ENCODE measurements at places on chromosomes 3 and 15. TPM values are rescaled to one million over a fixed set of nuclear protein-coding genes. Genes with fewer than 3 reads are reported as not detected.

- no peak overlapping the region for H3K4me3 ChIP-seq
- H3K36me3 ChIP-seq: peaks cover 14% of the 10 kb centered on the region
- H3K4me1 ChIP-seq: peaks cover 29% of the 10 kb centered on the region
- no peak overlapping the region for H3K27ac ChIP-seq
- no peak for DNase-seq
Measured at GRCh38 chr3:72375237-72376076, 472.8 kb downstream of the SHQ1 start.

- no peaks in the 10 kb centered on the region for H3K36me3 ChIP-seq
- H3K27ac ChIP-seq: no peak overlapping the region
- H3K4me1 ChIP-seq: peaks cover 4% of the 10 kb centered on the region
- H3K4me3 ChIP-seq: no peak overlapping the region
Measured at GRCh38 chr3:31051226-31051625, 156.8 kb upstream of the GADL1 start.

Gene SPSB4
- not detected for total RNA-seq

- H3K4me1 ChIP-seq: no peaks in the 10 kb centered on the region
- H3K27ac ChIP-seq: no peak overlapping the region
- H3K4me3 ChIP-seq: no peak overlapping the region
Measured at GRCh38 chr3:65402597-65402996, 636.1 kb downstream of the MAGI1 start.

Gene SOX14
- not detected for total RNA-seq

- no peak for DNase-seq
- peaks cover 27% of the 10 kb centered on the region for H3K27me3 ChIP-seq
- no peaks in the 10 kb centered on the region for H3K36me3 ChIP-seq
- no peak overlapping the region for H3K27ac ChIP-seq
- H3K4me1 ChIP-seq: no peaks in the 10 kb centered on the region
Measured at GRCh38 chr15:52760562-52760961, 29.6 kb downstream of the ONECUT1 start.

Gene SLCO2A1
- not detected for total RNA-seq

Gene CEP63
- 26.3 TPM for total RNA-seq

DNA sequence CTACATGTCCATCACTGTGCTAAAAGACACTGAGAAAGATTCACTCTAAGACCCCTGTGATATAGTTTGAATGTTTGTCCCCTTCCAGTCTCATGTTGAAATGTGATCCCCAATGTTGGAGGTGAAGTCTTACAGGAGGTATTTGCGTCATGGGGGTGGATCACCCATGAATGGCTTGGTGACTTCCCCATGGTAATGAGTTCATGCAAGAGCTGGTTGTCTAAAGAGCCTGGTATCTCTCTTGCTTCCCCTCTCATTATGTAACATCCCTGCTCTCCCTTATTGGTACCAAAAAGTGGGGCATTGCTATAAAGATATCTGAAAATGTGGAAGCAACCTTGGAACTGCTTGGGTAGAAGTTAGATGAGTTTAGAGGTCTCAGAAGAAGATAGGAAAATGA is 32.2 kb upstream of the FAM174B start:
- H3K4me1 ChIP-seq: no peaks in the 10 kb centered on the region
- no peaks in the 10 kb centered on the region for H3K27me3 ChIP-seq
- H3K27ac ChIP-seq: no peak overlapping the region
- DNase-seq: no peak
- no peaks in the 10 kb centered on the region for H3K36me3 ChIP-seq

Gene MTFMT
- 19.8 TPM for total RNA-seq

DNA sequence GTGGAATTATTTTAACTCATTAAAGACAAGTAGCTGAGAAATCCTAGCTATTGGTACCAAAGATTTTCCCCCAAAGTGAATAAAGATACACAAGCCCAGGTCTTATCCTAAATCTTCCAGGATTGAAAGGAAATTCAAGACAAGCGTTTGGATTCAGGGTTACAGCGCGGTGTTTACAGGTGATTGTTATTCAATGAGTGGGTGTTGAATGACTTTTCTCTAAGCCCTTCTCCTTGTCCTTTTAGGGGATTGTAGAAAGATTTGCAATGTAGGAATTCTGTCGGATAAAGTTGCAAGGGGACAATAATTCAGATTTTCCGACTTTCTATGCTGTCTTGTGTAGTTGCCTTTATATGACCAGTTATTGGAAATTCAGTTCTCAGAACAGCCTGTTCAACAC is 57.2 kb downstream of the USP13 start:
- no peak overlapping the region for H3K27ac ChIP-seq
- no peaks in the 10 kb centered on the region for H3K36me3 ChIP-seq
- no peak overlapping the region for H3K4me3 ChIP-seq
- no peaks in the 10 kb centered on the region for H3K27me3 ChIP-seq

DNA sequence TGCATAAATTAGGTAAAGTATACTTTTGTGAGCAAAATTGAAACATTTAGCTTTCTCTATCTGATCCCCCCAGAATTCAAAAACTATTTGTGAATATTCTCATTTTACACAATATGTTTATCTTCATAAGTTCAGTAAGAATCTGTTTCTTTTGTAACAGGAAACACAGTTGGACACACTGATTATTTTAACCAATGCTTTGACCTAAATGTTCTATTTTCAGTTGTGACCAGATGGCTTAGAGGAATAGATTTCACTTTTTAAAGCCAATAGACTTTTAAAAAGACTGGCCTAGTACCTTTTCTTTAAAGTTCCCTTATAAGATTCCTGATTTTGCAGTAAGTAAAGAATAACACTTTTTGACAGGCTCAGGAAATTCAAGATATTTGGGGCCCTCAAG is 74.0 kb upstream of the STRIT1 start:
- no peaks in the 10 kb centered on the region for H3K36me3 ChIP-seq
- no peak overlapping the region for H3K4me3 ChIP-seq
- H3K27ac ChIP-seq: no peak overlapping the region
- no peaks in the 10 kb centered on the region for H3K27me3 ChIP-seq
- no peak for DNase-seq

DNA sequence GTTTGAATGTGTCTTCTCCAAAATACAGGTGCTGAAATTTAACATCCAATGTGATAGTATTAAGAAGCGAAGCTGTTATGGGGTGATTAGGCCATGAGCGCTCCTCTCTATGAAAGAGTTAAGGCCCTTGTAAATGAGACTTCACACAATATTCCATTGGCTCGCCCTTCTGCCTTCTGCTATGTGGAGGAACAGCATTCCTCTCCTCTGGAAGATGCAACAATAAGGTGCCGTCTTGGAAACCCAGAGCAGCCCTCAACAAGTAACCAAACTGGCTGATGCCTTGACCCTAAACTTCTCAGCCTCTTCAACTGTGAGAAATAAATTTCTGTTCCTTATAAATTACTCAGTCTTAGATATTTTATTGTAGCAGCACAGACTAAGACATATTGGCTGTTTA is 874.6 kb downstream of the ROBO1 start:
- no peak overlapping the region for H3K27ac ChIP-seq
- no peak for DNase-seq
- H3K36me3 ChIP-seq: no peaks in the 10 kb centered on the region

Gene GOLGA8S
- total RNA-seq: 1.2 TPM

DNA sequence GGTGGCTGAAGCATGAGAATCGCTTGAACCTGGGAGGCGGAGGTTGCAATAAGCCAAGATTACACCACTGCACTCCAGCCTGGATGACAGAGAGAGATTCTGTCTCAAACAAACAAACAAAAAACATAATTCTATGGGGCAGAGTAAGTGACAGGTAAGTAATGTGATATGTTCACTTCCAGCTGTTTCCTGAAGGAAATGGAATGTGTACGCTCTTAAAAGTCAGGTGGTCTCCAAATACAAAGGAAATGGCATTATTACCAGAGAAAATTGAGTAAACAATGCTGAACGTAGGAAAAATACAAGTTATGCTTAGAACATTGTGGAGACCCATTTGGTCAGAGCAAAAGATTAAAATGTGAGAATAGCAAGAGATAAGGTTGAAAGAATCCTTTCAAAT is 278.5 kb downstream of the SCAPER start:
- H3K36me3 ChIP-seq: peaks cover 3% of the 10 kb centered on the region
- H3K27me3 ChIP-seq: no peaks in the 10 kb centered on the region
- no peak for DNase-seq
- H3K4me3 ChIP-seq: no peak overlapping the region
- no peak overlapping the region for H3K27ac ChIP-seq

Gene SPATA12
- not detected for total RNA-seq

Measured in activated naive CD8-positive, alpha-beta T cell treated with anti-CD3 and anti-CD28 coated beads, Interleukin-2, amount 10 ng/mL, durations not matched to agents 7 days and 5 days (primary cell).